Umbilical cord (tissue), 2 donors: ENCODE measurements at places on chromosomes 16 and 17. TPM values are rescaled to one million over a fixed set of nuclear protein-coding genes. Genes with fewer than 3 reads are reported as not detected.
A peak's percentile ranks its signal among the peaks of the same experiment; 100 is the strongest.

ORMDL3 gene
- 48.4 TPM for total RNA-seq

CRYM gene
- total RNA-seq: 29.4 TPM

GRCh38 chr17:19383681-19384470, 3.1 kb downstream of the MFAP4 start:
- peak; percentile 53 for DNase-seq

GRCh38 chr17:60610473-60610872, 10.5 kb downstream of the PPM1D start:
- DNase-seq: no peak

DNA sequence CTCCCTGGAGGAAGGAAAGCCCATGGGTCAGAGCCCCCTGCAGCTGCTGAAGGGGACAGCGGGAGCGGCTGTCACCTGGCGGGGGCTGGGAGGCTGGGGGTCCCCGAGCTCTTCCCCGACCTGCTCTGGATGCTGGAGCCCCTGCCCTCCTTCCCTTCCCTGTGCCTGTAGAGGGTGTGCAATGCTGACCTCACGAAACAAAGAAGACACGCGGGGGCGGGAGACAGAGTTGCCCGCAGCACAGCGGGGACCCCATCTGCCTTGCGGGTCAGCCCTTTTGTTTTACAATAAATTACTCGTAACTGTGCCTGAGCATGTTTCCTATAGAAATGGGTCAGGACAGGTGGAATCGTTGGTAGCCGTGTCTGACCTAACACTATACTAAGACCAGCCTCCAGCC, 6.3 kb downstream of the SECTM1 start:
- DNase-seq: no peak

DNA sequence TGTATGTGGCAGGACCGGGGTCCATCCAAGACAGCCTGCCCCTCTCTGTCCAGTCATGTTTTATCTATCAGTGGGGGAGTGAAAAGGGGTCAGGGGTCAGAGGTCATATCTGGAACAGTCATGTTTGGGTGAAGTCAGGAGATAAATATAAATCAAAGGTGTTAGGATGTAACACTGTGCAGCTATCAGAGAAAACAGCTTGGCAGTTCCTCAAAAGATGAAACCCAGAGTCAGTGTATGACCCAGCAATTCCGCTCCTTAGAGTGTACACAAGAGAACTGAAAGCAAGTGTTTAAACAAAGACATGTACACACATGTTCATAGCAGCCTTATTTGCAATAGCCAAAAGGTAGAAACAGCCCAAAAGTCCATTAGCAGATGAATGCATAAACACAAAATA, 361.3 kb downstream of the FOXL1 start:
- no peak for DNase-seq

DNA sequence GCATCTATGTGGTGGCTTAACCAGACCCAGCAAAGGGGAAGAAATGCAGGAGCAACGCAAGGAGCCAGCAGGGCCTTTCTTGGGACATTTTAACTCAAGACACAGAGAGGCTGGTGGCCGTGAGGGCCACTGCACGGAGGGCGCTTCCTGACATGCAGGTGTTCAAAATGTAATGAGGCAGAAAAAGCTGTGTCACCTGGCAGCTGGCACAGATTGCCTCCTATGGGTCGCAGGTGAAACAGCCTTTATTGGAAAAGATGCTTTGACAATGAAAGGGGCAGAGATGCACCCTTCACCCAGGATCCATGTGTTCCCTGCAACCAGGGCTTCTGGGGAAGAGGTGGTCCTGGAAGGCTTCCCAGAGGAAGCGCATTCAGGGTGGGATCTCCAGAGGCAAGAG, 219.3 kb downstream of the XYLT1 start:
- no peak for DNase-seq

DNA sequence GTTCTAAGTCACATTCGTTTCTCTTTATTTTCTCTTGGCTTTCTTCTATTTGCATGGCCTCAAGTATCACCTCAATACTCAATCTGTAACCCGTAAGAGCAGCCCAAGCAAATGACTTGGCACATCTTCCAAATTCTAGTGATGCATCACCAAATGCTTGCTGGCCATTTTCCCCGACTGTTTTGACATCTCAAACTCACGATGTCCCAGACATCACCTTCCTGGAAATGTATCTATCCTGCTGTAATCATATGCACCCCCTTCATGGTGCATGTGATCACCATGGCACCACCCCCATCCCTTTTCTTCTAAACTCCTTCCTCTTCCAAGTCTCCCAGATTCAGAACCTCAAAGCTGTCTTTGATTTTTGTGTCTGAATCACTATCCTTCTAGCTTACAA, 24.0 kb upstream of the ABCA5 start:
- no peak for DNase-seq

GRCh38 chr17:42774066-42774745, 957 bp downstream of the VPS25 start:
- DNase-seq: no peak

GRCh38 chr16:84324434-84325262, 30.0 kb downstream of the WFDC1 start:
- DNase-seq: no peak
